ENCODE measurements at places on chromosomes 3 and 15.

DNA sequence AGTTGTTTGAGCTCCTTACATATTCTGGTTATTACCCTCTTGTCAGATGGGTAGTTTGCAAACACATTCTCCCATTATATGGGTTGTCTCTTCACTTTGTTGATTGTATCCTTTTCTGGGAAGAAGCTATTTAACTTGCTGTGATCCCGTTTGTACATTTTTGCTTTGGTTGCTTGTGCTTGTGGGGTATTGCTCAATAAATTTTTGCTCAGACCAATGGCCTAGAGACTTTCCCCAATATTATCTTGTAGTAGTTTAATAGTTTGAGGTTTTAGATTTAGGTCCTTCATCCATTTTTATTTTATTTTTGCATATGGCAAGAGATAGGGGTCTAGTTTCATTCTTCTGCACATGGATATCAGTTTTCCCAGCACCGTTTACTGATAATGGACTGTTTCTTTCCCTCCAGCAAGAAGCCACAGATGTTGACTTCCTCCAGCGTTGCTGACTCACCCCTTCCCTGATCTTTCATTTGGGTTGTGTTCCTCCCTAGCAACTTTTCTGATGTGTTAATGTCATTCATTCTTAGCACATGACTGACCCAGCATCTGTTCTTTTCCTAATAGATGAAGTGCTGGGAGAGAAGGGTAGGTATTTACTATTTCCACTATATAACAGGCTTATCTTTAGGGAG, 166.7 kb upstream of the SGO1 start:
- no peak for DNase-seq

GRCh38 chr3:138297059-138297607, 32.5 kb downstream of the NME9 start:
- DNase-seq = no peak

DNA sequence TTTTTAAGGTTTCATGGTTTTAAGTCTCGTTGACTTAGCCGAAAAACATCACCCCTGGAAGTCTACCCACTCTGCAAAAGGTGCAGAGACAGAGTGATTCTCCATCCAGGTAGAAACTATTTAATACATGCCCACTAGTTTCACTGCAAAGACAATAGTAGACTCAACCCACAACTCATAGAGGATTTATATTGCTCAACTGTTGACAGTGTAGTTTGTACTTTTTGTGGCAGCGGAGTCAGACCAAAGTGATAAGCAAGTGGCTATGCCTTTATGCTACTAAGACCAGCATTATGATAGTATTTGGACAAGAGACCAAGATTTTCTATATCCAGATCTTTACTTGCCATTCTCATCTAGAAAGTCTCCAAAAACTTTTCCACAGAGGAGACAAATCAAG, 98.8 kb upstream of the ZBTB20 start:
- no peak for DNase-seq

GRCh38 chr15:49857496-49858475, 236.9 kb downstream of the DTWD1 start:
- no peak for DNase-seq

- no peak for DNase-seq
Observed at GRCh38 chr15:46222826-46223225, 588.0 kb downstream of the SQOR start.

DNA sequence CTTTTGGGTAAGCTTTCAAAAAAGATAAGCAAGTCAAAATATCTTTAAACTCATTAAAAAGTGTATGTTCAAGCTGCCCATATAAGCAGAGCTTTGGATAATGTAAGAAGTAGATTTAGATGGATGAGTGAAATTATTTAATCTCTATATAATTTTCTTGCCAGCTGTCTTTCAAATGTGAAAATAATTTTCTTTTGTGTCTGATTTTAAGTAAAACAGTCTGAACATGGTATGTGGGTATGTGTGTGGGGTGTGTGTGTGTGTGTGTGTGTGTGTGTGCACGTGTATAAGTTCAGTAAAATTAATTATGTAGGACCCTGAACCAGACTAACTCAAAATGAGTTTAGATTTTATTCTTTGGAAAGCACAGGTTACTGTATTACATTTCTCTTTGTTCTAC, 155.2 kb upstream of the CGNL1 start:
- DNase-seq = no peak

DNA sequence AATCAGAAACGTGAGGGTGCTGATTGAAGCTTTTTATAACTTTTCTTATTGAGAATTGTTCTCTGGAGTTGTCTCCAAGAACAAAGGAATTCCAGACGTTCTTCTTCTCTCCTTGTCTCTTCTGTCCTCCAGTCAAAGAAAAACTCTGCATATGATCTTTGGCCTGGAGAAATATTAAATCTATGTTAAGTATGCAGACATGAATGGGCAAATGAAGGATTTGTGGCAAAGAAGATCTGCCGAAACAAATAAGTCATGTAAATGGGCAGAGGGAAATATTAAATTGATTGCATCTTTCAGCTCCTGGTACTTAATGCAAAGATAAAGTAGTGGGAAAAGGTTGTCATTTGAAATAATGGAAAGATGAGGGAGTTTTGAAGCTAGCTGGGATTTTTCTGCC, 74.9 kb downstream of the IGF1R start:
- DNase-seq = no peak

All from T-helper 2 cell treated with Interferon-gamma antibody and Interleukin-4, amounts not matched to agents 5 μg/mL and 100 μg/mL, for 36 hours (primary cell).